ENCODE measurements at places on chromosomes 7 and 10.

DNA sequence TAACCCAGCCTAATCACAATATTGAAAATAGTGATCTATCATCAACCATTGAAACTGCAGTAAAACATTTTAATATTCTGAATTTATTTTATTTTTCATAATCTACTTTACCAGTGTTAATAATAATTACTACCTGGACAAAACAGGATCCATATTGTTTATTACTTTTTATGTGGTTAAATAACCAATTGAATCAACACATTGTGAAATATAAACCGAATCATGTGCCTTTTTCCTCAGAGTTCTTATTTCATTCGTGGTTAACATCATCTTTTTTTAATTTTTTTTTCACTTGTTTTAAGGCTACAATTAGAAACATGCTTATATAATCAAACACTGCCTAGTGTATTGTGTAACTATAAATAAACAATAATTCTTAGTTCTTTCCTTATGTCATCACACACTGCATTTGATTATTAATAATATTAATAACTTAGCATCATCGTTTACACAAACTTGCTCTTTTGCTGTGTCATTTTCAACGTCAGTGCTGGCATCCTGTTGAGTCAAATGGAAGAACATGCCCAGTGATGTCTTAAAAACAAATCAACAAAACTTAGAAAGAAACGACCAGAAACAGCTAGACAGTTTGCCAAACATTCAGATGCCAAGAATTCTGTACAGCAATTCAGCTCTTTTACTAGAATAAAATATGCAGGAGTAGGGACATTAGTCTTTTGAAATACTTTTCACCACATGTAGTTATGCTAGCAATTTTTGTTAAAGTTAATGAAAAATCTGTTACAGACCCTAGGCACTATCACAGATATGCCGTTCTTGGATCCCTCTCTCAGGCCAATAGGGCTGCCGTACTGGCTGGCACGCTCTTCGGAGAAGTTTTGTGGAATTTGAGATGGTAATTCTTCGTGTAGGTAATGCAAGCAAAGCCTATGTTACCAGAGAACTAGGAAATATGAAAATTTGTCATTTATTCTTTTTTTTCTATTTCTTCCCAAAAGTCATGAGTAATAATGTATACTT lies 330.4 kb upstream of the SEMA3A start:
- no peak for DNase-seq

- DNase-seq = no peak
Observed at GRCh38 chr10:89075631-89076030, 85.0 kb downstream of the FAS start.

DNA sequence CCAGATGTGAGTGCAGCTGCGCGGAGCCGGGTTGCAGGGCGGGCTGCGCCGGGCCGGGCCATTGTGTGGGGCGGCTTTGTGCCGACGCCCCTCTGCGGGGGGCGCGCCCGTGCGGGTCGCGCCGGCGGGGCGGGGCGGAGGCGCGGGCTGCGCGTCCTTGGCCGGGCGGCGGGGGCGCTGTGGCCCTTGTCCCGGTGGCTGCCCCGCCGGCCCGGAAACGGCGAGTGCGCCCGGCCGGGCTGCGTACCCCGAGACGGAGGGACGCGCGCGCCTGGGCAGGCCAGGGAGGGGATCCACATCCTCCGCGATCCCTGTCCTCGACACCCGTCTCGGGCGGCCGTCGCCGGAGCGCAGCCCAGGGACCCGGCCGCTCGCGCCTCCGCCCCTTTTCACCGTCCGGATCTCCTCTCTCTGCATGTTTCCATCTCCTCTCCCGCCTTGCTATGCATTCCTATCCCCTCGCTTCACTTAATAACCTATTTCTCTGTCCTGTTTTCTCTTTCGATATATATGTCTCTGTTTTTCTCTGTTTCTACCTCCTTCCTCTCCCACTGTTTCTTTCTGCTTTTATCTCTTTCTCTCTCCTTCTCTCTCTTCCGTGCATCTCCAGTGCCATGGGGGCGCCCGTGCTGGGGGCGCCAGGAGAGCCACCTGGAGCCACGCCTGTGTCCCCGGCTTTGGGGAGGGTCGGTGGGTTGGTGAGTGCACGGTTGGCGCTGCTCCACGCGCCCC lies 765 bp downstream of the PFKFB3 start:
- DNase-seq = peak; percentile 53

GRCh38 chr10:49174926-49175500 lies 13.2 kb downstream of the TMEM273 start:
- no peak for DNase-seq

- no peak for DNase-seq
Observed at GRCh38 chr10:118405928-118406327, 63.8 kb upstream of the FAM204A start.

GRCh38 chr7:120186688-120187087 lies 86.3 kb upstream of the KCND2 start:
- DNase-seq = no peak

DNA sequence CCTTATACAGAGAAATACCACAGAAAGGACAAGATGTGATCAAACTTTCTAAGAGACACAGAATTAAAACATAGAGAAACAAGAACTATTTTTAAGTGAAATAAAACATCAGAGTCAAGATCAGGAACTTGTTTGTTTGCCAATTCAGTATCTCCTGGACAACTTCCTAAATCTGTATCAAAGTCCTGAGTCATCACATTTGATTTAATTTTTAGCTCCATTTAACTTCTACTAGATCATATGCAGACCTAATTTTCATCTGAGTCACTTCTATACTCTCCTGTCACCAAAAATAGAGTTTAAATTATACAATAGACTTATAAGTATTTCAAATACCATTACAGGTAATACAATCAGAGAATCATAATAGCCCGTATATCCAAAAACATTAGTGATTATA lies 268.1 kb downstream of the PRKG1 start:
- no peak for DNase-seq

GRCh38 chr7:142800088-142800487 lies 29.3 kb downstream of the PRSS2 start:
- DNase-seq = no peak
